ENCODE measurements at places on chromosomes 4 and X.

GRCh38 chr4:148367756-148368155 lies 74.5 kb downstream of the NR3C2 start:
- no peaks in the 10 kb centered on the region for H3K36me3 ChIP-seq
- no peak for DNase-seq
- H3K27ac ChIP-seq = no peak overlapping the region
- no peak overlapping the region for H3K4me3 ChIP-seq
- H3K27me3 ChIP-seq = no peaks in the 10 kb centered on the region

- H3K4me3 ChIP-seq = no peak overlapping the region
- DNase-seq = no peak
- no peaks in the 10 kb centered on the region for H3K36me3 ChIP-seq
- no peak overlapping the region for H3K27ac ChIP-seq
Observed at GRCh38 chr4:86685401-86685800, 91.3 kb downstream of the PTPN13 start.

DNA sequence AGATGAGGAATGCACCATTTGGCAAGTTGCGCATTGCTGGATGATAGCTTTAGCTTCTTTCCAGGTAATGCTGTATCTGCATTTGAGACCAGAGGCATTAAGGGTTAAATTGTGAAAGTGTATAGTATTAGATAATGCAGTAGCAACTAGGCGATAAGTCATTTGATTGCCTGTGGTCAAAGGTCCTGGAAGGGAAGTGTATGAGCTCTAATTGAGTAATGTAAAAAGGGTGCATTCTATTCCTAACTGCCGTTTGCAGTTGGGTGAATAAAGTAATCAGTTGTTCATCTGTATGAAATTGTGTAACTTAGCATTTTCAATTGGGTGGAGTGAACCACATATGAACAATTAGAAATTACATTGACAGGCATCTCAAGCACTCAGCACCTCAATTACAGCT lies 54.5 kb upstream of the WDR1 start:
- no peak overlapping the region for H3K27ac ChIP-seq
- no peak for DNase-seq
- H3K36me3 ChIP-seq = no peaks in the 10 kb centered on the region
- H3K4me1 ChIP-seq = no peaks in the 10 kb centered on the region
- H3K27me3 ChIP-seq = no peaks in the 10 kb centered on the region
- H3K4me3 ChIP-seq = no peak overlapping the region

- H3K27ac ChIP-seq = no peak overlapping the region
- H3K4me1 ChIP-seq = no peaks in the 10 kb centered on the region
- no peak for DNase-seq
Observed at GRCh38 chrX:101057093-101057714, 5.3 kb upstream of the TRMT2B start.

- no peak overlapping the region for H3K27ac ChIP-seq
- H3K27me3 ChIP-seq = no peaks in the 10 kb centered on the region
- no peak for DNase-seq
- no peak overlapping the region for H3K4me3 ChIP-seq
Observed at GRCh38 chr4:40173470-40173875, 23.4 kb upstream of the RHOH start.

- H3K4me1 ChIP-seq = no peaks in the 10 kb centered on the region
- H3K27ac ChIP-seq = no peak overlapping the region
- no peak for DNase-seq
- no peak overlapping the region for H3K4me3 ChIP-seq
- no peaks in the 10 kb centered on the region for H3K36me3 ChIP-seq
Observed at GRCh38 chrX:136176399-136176825, 29.1 kb downstream of the FHL1 start.

- H3K36me3 ChIP-seq = no peaks in the 10 kb centered on the region
- no peak overlapping the region for H3K4me3 ChIP-seq
- H3K27ac ChIP-seq = no peak overlapping the region
- H3K4me1 ChIP-seq = no peaks in the 10 kb centered on the region
- DNase-seq = no peak
Observed at GRCh38 chr4:168857546-168858314, 152.3 kb downstream of the CBR4 start.

- no peaks in the 10 kb centered on the region for H3K36me3 ChIP-seq
- no peak overlapping the region for H3K27ac ChIP-seq
- no peaks in the 10 kb centered on the region for H3K4me1 ChIP-seq
- no peak overlapping the region for H3K4me3 ChIP-seq
Observed at GRCh38 chr4:97759785-97760184, 383.5 kb downstream of the STPG2 start.

DNA sequence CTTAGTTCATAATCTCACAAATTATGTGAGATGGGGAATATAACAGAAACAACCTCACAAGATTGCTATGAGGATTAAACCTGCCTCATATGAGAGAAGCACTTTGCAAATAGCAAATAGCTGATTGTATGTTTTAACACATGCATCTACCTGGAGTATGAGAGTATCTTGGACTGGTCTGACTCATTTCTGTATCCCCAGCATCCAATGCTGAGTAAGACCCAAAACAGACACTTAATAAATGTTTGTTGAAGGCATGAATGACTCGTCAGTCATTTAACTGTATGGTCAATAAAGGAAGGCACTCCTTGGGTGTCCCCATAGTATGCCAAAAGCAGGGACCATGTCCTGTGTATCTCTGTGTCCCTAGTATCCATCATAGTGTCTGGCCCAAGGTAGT lies 350.9 kb upstream of the F9 start:
- H3K36me3 ChIP-seq = no peaks in the 10 kb centered on the region
- no peaks in the 10 kb centered on the region for H3K4me1 ChIP-seq
- no peak overlapping the region for H3K4me3 ChIP-seq

DNA sequence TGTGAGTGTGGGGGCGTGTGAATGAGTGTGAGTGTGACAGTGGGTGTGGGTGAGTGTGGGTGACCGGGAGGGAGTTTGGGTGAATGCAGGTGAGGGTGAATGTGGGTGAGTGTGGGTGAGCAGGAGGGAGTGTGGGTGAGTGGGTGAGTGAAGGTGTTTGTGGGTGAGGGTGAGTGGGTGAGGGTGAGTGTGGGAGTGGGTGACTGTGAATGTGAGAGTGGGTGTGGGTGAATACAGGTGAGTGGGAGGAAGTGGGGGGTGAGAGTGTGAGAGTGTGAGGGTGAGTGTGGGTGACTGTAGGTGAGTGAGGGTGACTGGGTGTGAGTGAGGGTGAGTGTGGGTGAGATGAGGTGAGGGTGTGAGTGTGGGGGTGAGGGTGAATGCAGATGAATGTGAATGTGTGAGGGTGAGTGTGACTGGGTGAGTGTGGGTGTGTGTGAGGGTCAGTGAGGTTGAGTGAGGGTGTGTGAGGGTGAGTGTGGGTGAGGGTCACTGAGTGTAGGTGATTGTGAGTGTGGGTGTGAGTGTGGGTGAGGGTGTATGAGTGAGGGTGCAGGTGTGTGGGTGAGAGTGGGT lies 1677.3 kb upstream of the TENM3 start:
- no peak overlapping the region for H3K27ac ChIP-seq
- H3K27me3 ChIP-seq = no peaks in the 10 kb centered on the region
- H3K4me1 ChIP-seq = no peaks in the 10 kb centered on the region
- H3K4me3 ChIP-seq = no peak overlapping the region

- DNase-seq = no peak
- H3K27me3 ChIP-seq = no peaks in the 10 kb centered on the region
- H3K4me3 ChIP-seq = no peak overlapping the region
- no peaks in the 10 kb centered on the region for H3K4me1 ChIP-seq
Observed at GRCh38 chr4:113070755-113071154, 21.3 kb downstream of the ANK2 start.

GRCh38 chr4:38523524-38524448 lies 140.2 kb upstream of the KLF3 start:
- no peak for DNase-seq
- no peaks in the 10 kb centered on the region for H3K4me1 ChIP-seq
- no peak overlapping the region for H3K27ac ChIP-seq
- H3K36me3 ChIP-seq = no peaks in the 10 kb centered on the region

GRCh38 chr4:122661176-122662160 lies 40.6 kb upstream of the IL21 start:
- DNase-seq = no peak
- H3K36me3 ChIP-seq = no peaks in the 10 kb centered on the region
- no peak overlapping the region for H3K4me3 ChIP-seq
- no peak overlapping the region for H3K27ac ChIP-seq
- H3K27me3 ChIP-seq = no peaks in the 10 kb centered on the region

DNA sequence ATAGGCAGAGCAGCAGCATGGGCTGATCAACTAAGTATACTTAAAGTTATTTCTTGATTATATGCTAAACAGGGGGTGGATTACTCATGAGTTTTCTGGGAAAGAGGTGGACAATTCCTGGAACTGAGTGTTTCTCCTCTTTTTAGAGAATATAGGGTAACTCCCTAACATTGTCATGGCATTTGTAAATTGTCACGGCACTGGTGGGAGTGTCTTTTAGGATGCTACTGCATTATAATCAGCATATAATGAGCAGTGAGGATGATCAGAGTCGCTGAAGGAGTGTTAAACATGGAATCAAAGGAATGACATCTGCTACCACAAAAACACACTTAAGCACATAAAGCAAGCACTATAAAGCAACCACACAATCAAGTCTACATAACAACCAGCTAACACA lies 66.5 kb downstream of the SPIN4 start:
- H3K4me1 ChIP-seq = no peaks in the 10 kb centered on the region
- H3K27me3 ChIP-seq = no peaks in the 10 kb centered on the region
- H3K27ac ChIP-seq = no peak overlapping the region
- no peak overlapping the region for H3K4me3 ChIP-seq

GRCh38 chr4:176013476-176014247 lies 52.0 kb upstream of the WDR17 start:
- no peak overlapping the region for H3K27ac ChIP-seq
- H3K4me1 ChIP-seq = no peaks in the 10 kb centered on the region
- DNase-seq = no peak
- no peaks in the 10 kb centered on the region for H3K36me3 ChIP-seq
- H3K4me3 ChIP-seq = no peak overlapping the region

All from pancreas (tissue), 10 donors.